ENCODE measurements at places on chromosomes 16 and 17.
A peak's percentile ranks its signal among the peaks of the same experiment; 100 is the strongest.

DNA sequence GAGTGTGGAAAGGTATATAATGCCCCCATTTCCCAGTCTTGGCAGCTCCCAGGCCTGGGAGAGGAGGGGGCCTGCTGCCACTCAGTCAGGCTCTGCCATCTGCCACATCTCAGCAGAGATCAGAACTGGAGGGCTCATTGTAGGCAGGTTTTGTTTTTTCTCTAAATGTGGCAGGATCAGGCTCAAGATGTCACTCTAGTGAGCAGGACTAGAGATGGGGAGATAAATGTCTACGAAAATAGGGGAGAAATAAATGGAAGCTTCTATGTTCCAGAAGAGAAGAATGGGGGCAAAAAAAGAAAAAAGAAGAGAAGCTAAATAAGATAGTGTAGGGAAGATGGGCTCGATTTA, 13.9 kb downstream of the NXPH3 start:
- no peak for DNase-seq

DNA sequence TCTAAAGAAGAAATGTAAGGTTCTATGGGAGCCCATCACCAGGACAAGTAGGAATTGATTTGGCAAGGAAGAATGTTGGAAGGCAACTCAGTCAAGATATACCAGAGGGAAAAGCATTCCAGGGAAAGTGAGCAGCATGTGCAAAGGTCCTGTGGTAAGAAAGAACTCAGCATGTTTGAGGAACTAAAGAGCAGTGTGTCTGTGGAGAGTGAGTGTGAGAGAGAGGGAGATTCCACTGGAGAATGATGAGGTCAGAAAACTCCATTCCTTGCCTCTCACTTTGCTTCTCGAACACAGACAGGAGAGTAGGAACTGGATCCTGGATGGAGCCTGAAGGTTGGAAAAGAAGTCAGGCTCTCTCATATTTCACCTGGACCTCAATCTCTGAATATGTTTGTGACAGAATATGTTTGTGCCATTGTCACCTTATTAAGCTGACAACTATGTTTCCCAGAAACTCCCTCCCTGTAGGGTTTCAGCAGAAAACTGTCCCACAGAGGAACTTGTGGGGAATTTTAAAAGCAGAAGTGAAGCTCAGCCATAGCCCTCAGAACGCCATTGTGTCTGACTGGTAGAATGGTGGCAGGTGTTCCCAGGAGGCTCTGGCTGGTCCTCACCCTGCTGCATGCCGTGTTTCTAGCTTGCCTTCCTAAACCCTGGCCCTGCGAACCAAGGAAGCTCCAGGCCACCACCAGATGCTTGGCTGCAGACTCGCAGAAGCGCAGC, 382.4 kb upstream of the XYLT1 start:
- DNase-seq, result no peak

DNA sequence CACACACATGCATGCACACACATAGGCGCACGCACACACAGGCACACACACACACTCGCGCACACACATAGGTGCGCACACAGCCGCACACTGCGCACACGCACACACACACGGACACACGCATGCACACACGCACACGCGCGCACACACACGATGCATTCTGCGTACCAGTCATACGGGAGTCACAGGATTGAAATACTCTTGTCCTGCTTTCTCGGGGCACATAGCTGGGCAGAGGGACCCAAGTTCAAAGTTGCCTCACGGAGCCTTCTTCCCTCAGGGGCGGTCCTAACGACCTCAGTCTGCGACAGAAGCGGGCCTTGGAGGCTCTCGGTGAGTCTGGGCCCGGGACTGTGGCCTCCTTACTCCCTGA, 56.0 kb downstream of the MRM1 start:
- no peak for DNase-seq

- DNase-seq, result no peak
These were observed 28.2 kb downstream of the ANKFY1 start for GRCh38 chr17:4235372-4236279.

GRCh38 chr16:48834576-48834975, 224.6 kb upstream of the N4BP1 start:
- DNase-seq, result no peak

DNA sequence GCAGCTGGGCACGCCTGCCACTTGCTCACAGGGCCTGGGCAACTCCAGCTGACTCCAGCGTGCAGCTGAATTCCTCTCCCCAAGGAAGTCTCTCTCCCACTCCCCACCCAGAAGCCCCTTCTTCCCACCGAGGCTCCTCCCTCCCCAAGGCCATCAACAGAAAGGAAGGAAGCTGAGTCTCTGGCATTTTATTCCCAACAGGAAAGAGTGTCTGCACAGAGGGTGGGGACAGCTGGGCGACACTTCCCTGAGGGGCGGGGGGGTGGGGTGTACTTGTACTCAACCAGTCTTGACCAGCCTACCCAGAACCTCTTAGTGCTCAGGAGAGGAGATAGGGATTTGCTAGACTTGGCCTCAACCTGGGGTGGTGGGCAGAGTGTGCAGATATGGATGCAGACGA, at the start of gene EXOC3L1:
Gene EXOC3L1 (minus strand): TSS at position 96 of the 400 bp plus-strand sequence. CDS start 460 bp downstream, outside the sequence.
- no peak for DNase-seq

GRCh38 chr17:10738521-10739258, 8.9 kb upstream of the TMEM220 start:
- DNase-seq, result no peak

GRCh38 chr16:11676799-11677198, 8.5 kb downstream of the SNN start:
- DNase-seq, result no peak

DNA sequence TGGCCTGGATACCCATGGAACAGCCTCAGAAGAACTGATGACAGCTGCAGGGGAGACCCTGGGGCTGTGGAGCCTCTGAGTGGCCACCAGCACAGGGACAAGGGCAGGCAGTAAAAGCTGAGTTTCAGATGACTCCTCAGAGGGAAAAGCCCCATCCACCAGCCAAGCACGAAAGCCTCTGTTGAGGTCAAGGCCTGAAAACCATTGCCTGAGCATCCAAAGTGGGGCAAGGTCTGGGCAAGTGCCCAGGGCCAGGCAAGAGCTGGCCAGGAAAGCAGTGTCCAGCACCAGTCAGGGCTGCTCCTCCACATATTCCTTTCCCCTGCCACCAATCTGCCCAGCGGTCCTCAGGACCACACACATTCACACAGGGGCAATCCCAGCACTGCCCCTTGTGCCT, 16.4 kb downstream of the ATP6V0D1 start:
- DNase-seq, result no peak

- no peak for DNase-seq
These were observed 63.9 kb downstream of the NETO2 start for GRCh38 chr16:47079860-47080259.

GRCh38 chr16:54277845-54278703, 8.5 kb downstream of the IRX3 start:
- no peak for DNase-seq

DNA sequence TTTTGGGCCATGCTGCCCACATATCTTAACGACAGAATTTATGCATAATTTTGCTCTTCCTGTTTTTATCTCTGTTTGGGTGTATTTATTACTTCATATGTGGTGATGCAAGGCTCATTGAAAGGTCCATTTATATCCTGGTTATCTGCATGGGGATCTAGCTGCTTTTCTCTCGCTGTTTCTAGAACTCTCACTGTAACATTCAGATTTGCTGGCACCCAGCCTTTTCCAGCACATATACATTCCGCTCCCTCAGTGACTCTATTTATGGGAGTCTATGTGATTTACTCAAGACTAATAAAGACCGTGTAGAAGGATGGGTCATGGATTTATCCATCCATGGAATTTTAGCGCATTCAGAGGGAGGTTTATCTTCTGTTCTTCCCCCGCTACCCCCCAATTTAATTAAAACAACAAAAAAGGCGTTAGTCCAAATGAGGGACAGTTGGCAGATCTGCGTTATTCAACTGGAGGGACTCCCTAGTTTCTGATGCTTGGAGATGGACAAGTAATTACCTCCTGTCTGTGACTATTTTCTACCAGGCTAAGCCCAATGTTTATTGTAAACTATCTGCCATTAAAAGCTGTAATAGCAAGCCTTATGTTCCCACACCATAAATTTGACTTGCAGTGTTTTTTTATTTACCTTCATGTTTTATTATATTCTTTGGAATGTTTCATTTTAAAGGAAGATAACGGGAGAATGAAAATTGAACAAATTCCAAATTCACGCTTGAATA, 19.8 kb upstream of the MARCHF10 start:
- no peak for DNase-seq

- DNase-seq, result no peak
These were observed 1.5 kb downstream of the GRIN2A start for GRCh38 chr16:10180771-10181163.

- DNase-seq, result peak; percentile 84
These were observed at the start of gene EXOC7 for GRCh38 chr17:76103274-76104139. EXOC7 (minus strand) TSS chr17:76103787; CDS start chr17:76103692, 95 bp downstream.

- no peak for DNase-seq
These were observed 467.3 kb downstream of the KCNJ2 start for GRCh38 chr17:70636517-70637133.

DNA sequence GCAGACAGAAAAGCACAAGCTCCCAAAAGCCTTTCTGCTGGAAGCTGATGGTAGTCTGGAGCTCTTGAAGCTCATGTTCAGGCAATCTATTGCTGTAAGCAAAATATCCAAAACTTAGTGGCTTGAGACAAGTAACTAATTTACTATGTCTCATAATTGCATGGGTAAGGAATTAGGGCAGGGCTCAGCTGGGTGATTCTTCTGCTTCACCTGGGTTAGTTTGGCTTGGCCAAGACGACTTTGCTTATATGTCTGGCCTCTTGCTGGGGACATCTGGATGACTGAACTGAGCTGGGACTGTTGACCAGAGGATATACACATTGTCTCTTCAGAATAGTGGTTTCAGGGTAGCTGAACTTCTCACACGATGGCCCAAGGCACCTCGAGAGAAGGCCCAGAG, 96.8 kb upstream of the WSCD1 start:
- DNase-seq, result no peak

DNA sequence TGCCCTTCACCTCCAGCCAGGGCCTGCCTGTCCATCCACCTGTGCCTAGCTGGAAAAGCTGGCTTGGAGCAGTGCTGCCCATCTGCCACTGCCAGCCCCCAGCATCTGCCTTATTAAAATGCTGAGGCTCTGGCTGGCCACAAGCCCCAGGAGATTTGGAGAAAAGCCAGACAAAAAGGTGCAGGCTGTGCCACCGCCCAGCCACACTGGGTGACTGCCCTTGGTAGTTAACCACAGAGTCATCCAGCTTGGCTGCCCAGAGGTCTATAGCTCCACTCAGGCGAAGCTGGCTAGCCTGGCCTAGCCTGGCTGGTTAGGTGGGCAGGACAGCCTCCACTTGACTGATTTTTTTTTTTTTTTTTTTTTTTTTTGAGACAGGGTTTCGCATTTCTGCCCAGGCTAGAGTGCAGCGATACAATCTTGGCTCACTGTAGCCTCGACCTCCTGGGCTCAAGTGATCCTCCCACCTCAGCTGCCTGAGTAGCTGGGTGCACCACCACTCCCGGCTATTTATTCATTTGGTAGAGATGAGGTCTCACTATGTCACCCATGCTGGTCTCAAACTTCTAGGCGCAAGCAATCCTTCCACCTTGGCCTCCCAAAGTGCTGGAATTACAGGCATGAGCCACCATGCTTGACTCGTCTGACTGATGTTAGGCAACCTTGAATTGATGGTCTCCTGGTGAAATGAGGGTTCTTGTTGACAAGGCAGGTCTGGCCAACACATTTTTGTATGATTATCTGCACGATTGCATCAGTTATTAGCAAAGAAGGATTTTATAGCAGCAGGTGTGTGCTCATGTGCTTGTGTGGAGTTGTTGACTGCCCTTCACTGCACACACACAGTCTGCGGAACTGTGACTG, 103.8 kb downstream of the RAB11FIP4 start:
- DNase-seq, result no peak

GRCh38 chr16:56771558-56772279, 41.8 kb downstream of the NUP93 start:
- DNase-seq, result no peak

DNA sequence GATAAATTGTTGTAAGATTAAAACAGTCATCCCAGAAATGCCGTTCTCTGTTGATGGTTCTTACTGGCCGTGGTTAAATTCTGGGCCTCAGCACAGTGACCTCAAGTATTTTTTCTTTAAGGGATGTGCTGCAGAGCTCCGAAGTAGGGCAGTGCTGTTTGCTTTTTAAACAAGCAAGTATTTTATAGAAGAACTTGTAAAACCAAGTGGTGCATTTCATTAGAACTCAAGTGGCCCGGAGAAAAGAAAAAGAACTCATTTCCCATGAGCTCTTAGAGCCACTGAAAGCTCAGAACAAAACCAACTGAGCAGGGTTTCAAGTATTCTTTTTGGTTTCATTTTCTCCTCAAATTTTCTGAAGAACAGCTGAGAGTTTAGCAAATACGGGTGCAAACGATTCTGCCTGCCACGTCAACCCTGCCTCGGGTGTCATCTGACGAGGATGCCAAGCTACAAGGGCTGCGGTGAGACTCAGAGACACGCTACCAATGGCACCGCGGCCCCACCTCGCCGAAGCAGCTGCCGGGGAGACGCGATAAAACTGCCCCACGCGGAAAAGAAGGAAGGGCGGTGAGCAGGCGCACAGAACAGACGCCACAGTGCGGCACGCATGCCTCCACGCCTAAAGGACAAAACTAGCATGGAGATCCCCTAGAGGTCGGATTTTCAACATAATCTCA, 6.3 kb downstream of the LMF1 start:
- peak; percentile 24 for DNase-seq

GRCh38 chr17:81456091-81456490, 56.5 kb downstream of the ACTG1 start:
- no peak for DNase-seq

DNA sequence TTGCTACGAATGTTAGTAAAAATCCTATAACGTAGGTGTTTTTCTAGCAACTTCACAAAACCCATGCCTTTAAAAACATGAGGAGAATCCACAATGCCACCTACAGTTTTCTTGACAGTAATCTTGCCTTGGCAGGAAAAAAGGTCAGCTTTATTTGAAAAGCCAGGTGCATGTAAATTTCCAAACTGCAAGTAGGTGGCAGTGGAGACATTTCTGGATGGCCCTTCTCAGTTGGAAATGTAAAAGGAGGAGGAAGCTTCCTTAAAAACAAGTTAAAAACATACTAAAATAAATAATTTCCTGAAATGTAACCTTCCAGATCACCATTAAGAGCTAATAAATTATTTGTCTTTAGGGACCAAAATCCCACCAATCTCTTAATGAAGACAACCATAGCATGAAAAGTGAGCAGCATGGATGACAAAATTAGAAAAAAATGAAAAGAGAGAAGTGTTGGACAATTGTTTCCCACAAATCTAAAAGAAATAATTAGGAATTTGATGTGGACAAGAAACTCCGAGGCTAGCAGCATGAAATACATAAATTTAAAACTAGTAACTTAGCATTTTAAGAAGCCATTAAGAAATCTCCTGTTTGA, 152.2 kb downstream of the SNX11 start:
- DNase-seq, result no peak

GRCh38 chr17:40343219-40344119, 21.1 kb downstream of the GJD3 start:
- no peak for DNase-seq

GRCh38 chr17:76968707-76969597, 100.7 kb downstream of the MGAT5B start:
- DNase-seq, result peak; percentile 8

GRCh38 chr17:2542456-2542855, 30.8 kb upstream of the METTL16 start:
- DNase-seq, result no peak

GRCh38 chr17:924711-925475, 54.7 kb downstream of the NXN start:
- DNase-seq, result no peak
